ENCODE measurements at places on chromosomes 3 and 15.

DNA sequence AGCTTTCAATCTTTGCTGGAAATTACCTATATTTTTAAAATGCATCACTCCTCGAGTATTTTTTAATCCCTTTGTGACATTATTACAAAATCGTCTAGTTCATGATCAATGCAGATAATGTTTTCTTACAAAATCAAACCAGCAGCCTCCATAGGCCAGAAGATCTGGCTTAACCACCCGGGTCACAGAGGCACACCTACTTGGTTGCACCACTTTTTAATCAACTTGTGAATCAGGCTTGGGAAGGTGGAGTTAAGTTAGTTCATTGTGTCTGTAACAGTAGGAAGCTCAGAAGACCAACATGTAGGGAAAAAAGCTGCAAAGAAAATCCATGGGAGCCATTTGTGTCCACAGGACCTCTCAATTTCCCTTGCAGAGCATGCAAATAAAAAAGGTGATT lies 148.0 kb downstream of the TP63 start:
- DNase-seq, result no peak

DNA sequence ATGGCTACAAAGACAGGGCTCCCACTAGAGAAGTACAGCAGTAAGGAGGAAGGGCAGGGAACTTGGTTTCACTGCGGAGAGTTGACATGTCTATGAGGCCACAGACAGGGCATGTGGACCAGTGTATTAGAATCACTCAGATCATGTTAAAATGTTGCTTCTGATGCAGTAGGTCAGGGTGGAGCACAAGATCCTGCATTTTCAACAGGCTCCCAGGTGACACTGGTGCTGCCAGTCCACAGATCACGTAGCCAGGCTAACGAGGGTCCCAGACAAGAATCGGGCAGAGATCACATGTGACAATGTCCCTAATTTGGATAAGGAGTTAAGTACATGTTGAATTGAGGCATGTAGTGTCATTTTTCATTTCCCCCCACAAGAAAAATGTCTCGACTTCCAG lies 73.6 kb downstream of the SPSB4 start:
- no peak for DNase-seq

DNA sequence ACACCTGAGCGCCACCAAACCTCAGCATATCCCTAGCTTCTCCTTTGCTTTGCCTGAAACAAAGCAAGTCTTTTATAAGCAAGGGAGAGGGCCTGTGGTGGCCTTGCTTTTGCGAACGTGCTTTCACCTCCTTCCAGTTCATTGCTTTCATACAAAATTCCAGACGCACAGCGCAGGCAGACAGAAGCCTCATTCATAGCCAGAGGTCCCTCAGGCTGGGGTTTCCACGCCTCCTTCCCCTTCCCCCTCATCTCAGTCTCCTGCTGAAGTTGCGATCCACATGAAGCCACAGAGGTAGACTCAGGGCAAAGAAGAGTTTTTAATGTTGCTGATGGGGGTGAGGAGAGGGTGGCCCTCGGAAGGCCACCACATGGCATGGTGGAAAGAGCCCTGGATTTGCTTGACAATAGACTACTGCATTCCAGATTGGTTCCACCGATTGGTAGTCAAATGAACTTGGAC lies 59.4 kb upstream of the FLNB start:
- no peak for DNase-seq

- DNase-seq, result no peak
These were observed 32.3 kb downstream of the PDZRN3 start for GRCh38 chr3:73592154-73593144.

DNA sequence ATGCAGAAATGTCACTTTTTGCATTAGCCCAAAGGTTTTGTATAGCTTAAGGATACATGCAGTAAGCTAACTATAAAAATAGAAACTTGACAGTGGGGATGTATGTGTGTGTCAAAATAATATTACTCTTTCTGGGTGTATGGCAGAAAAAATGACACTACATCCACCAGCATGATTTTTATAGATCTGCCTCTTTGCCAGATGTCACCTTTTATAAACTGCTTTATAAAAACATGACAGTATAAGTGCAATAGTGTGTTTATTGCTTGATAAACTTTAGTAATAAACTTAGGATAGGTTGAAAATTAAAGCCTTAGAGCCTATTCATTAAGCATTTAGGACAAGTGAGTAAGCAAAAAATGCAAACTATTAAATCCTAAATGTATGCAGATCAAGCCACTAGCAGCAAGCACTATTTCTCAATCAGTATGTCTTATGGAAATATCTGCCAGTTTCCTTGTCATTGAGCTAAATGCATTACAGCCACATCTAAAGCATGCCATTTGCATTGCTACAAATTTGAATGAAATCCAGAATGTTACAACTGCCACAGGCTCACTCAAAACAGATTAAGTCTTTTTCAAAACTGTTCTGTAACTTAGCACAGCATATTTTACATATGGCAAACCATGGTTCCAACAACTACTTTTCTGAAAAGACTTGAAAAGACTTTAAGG lies 935.0 kb downstream of the FHIT start:
- DNase-seq, result no peak

GRCh38 chr15:99141943-99142342 lies 37.1 kb downstream of the SYNM start:
- DNase-seq, result no peak

DNA sequence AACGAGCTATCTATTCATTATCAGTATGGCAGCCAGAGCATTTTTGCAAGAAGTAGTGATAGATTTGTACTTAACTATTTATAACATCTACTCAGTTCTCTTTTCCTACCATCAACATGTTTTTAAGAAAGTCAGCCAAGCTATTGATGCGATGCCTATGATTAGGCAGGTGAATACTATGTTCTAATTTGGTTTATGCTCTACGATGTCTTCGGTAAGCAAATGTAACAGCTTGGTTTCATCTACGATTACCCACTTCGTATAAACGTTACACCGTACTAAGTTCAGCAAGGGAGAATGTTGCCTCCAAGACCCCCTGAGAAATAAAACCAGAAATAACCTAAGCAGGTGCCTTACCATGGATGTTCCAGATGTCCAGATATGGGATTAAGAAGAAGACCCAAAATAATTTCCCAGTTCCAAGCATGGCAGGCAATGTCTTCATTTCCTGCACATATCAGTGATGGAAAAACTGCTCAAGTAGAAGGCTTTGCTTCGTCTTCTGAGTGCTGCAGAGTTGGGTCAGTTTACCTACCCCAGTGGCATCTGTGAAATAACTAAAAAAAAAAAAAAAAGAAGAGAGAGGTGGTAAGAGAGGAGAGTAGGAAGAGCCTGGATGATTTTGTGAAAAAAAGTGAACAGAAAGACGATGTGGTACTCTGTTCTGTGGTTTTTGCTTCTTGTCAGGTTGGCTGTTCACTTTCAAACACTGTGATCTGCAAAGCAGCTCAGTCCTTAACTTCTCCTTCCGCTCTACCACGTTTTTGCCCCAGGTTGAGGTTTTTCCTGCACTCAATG lies at the start of gene BTLA:
Gene BTLA, minus strand, starts transcription at position 559 of the 798 bp plus-strand sequence. Its CDS starts 114 bp downstream, at position 445.
- no peak for DNase-seq

DNA sequence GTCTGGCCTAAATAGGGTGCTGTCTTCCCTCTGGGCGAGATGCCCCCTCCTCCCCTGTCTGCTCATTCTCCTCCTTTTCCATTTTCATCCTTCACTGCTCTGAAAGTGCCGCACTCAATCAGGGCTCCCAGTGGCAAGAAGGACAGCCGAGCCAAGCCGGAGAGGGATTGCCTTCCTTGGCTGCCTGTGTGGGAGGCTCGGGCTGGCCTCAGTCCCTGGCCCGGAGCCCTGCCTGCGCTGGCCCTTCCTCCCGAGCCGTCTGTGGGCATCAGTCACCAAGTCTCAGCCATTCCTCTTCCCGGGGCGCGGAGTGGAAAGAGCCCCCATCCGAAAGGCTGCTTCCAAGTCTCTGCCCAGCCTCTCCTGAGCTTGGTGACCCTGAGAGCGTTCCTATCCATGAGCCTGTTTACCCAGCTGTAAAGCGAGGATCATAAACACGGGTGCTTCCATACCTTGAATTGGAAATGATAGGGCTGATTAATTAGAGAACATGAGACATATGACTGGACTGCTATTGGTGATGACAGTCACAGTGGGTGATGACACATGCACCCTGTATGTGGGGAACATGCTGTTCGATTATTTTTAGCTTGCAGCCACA lies 59.1 kb upstream of the TLE3 start:
- peak; percentile 43 for DNase-seq

DNA sequence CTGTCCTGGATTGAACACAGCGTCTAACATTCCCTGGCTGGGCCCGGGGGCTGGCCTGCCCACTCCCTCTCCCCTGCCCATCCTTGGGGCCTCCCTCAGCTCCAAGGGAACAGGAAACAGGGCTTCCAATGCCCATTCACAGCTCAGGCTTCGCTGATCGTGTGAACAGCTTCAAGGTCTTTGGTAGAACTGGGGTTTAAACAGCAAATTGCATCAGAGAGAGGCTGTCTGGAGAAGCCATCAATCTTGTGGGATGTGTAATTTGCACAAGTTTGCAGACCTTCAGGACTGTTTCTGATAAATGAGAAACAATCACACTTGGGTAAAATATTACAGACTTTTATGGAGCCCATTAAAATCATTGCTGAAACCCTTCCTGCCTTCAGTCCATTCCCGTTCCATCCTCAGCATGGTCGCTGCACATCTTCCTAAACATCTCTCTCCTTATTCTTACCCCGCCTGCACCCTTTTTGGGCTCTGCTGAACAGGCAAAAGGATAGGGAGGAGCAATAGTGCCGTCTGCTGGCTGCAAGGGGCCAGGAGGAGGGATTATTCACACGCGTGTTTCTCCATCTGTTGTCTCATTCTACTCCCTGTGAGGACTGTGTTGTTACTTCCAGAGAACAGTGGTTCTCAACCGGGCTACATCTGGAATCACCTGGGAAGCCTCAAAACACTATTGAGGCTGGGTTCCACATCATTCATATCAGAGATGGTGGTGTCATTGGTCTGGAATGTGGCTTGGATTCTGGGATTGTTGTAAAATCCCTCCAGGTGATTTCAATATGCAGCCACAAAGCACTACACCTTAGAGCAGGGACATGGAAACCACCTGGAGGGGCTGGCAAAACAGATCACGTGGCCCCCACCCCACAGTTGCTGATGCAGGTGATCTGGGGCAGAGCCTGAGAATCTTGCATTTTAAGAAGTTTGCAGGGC lies 116.3 kb downstream of the CLSTN2 start:
- DNase-seq, result no peak

DNA sequence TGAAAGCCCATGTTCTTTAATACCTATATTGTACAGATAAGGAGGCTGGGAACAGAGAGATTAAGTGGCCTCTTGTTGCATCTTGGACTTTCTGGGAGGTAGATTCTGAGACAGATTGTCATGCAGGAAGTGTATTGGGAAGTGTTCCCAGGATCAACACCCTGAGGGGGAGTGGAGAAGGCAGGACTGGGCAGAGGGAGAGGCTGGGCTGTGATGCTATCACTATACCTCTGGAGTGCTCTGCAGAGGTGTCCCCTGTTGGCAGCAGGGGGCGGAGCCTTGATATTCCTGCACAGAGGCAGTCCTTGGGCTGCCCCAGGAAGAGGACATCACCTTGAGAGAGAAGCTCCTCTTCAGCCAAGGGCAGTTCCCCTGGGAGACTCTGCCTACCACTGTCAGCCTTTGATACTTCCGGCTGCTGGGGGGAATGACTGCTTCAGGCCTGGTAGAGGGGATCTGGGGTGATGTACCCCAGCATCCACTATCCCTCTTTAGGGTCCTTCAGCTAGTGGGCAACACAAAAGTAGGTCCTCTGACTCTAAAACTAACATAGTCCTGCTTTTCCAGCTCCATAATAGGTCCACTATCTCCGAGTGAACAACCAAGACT lies 97.4 kb upstream of the RNU6-1 start:
- DNase-seq, result no peak

- no peak for DNase-seq
These were observed 24.4 kb upstream of the SLC24A5 start for GRCh38 chr15:48096355-48096786.

DNA sequence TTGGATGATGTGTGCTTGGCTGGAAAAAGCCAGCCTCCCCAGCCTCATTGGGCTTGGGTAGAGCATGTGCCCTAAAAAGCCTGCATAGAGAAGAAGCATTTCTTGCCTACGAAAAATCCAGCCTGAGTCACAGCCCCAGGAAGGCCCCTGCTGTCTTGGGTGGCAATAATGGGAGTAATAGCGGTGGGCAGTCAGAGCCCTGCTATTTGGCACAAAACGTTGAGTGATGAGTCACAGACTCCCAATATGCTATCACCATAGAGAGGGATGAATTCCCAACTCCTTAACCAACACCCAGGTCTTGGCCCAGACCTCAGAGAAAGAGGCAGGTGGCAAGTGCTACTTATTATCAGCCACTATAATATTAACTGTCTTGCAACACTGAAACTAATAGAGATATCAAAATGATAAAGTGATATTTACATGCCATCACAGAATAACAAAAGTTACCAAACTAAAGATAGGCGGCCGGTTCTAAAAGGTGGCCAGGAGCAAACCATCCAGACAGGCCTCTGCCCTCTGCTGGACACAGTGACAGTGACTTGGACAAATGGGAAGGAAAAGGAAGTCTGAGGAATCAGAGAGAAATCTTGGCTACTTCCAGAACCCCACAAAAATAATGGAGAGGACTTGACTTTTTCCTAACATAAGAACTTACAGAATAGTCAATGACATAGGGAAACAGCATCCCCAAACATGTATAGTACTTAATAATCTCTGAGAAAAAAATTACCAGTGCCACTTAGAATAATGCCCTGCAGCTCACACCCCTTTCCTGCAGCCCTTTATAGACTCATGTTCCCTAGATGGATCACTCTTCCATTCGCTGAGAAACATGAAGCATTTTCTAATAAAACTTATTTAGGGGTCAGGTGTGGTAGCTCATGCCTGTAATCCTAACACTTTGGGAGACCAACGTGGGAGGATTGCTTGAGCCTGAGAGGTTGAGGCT lies 51.9 kb upstream of the MUC13 start:
- DNase-seq, result peak; percentile 1

DNA sequence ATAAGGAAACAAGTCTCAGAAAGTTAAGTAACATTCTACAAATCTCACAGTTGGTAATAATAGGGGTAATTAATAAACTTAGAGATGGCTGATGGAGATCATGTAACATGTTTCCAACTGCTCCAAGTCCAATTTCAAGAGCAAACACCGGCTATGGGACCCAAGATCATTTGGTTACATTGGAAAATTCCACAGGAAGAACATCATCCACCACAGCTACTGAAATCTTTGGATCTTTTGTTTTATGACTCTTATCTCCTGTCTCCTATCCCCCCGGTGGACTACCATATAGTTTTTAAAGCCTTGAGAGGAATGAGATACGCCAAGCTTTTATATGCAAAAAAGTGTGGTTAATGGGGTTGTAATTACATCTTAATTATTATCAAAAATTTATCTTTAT lies 216.1 kb downstream of the WNT5A start:
- no peak for DNase-seq

DNA sequence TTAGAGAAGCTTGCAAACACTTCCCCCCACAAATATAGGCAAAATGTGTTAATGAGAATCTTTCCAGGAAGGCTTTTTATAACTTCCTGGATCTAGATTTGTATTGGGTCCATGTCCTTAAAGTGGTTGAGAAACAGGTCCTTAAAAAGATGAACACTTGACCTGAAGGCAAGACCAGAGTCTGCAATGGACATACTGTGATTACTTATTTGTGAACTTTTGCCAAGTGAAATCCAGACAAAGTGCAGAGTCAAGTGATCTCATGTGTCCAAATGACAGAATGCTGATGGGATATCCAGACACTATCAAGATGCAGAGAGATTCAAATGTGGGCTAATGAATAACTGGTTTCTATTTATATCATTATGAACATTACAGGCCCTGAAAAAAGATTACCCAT lies 43.8 kb downstream of the FRMD4B start:
- DNase-seq, result no peak

Data from substantia nigra (tissue), 51 donors.